ENCODE measurements at places on chromosomes 11 and 22.

GRCh38 chr11:133753150-133753549 lies 92.2 kb downstream of the SPATA19 start:
- no peak for DNase-seq

DNA sequence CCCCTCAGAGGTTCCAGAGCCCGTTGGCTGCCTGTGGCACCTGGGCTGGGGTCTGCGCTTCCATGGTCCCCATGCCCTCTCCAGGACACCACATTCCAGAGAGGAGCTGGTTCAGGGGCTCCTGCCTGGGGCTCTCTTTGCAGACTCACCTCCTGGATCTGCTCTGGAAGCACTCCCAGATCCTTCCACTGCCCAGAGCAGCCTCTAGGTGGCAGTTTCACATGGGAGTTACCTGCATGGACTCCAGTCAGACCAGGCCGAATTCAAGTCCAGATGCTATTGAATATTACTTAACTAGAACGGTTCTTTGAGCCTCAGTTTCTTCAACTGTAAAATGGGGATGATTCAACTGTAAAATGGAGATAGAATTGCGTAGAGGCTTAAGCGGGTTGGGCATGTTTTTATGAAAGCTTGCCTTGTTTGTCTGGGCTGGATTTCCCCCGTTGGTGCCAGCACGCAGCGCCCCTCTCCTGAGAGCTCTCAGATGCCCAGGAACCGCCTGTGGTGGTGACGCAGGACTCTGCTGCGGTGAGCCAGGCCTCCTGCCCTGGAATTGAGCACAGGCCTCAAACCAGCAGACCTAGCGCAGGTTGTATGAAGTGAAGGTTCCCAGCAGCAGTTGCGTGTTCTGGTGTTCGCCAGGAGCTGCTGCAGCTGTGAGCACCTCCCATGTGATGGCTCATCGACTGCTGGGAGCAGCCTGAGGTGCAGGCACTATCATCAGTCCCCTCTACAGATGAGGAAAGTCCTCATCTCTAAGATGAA lies 44.2 kb downstream of the LMO1 start:
- peak; percentile 66 for DNase-seq

- DNase-seq, result no peak
Measured at GRCh38 chr11:105790840-105791239, 181.0 kb downstream of the GRIA4 start.

GRCh38 chr11:85740481-85741400 lies 54.7 kb upstream of the CCDC89 start:
- no peak for DNase-seq

DNA sequence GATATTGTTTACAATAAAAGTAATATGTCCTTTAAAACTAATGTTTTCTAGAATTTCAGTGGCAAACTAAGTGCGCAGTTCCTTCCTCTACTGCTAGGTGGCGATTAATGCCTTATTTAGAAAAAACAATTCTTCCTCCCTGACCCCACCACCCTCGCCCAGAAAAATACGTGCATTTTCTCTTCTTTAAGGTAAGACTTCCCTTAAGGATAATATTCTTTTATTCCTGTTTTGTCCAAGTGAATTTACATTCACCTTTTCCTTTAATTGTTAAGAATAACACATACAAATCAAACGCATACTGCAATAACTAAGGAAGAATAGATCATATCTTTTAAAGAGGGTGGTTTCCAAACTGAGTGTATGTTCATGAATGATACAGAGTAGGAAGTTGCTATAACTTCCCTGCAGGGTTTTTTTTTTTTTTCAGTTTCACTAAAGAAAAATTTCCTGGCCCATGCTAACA lies 17.0 kb upstream of the PSMA1 start:
- peak; percentile 56 for DNase-seq

- peak; percentile 69 for DNase-seq
Measured at GRCh38 chr11:57476757-57477506, 16.6 kb downstream of the RTN4RL2 start.

DNA sequence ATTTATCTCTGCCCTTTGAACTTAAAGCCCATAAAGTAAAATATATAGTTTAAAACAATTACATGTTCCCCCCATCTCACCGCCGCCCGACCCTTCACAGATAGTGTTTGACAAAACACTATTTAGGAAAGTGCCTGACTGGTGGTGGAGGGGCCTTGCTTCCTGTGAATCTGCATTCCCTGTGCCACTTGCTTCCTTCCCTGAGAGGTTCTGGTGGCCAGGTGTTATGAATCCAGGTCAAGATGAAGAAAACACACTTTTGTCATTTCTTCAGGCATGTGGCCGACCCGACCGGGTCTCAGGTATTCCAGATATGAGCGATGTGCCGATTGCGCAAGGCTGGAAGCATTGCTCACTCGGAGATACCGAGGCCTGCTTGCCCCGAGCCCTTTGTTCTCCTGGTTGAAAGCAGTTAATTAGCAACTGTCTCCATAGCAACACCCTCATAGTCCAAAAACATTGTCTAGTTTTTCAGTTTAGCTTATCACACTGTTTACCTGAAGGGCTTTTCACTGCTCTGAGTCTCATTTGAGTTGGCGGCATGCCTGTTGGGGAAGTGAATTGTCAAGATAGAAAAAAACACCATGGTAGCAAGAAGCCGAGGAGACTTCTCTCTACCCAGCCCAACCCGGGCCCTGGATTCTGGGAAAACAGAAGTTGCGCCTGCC lies 128.3 kb downstream of the TEAD1 start:
- DNase-seq, result peak; percentile 89

GRCh38 chr22:46486996-46487717 lies 50.3 kb downstream of the CELSR1 start:
- no peak for DNase-seq

DNA sequence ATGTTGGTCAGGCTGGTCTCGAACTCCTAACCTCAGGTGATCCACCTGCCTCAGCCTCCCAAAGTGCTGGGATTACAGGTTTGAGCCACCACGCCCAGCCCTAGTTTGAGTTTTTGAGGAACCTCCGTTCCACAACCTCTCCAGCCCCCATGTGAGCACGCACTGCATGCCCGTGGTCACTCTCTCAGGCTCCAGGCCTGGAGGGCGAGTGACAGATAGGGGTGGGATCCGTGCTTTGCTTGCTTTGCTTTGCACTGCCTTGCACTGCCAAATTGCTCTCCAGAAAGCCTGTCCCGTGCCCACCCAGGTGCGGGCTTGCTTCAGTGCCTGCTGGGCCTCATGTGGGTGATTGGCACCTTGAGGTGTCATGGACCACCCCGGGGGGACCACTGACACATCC lies 29.9 kb downstream of the FGF4 start:
- peak; percentile 10 for DNase-seq

DNA sequence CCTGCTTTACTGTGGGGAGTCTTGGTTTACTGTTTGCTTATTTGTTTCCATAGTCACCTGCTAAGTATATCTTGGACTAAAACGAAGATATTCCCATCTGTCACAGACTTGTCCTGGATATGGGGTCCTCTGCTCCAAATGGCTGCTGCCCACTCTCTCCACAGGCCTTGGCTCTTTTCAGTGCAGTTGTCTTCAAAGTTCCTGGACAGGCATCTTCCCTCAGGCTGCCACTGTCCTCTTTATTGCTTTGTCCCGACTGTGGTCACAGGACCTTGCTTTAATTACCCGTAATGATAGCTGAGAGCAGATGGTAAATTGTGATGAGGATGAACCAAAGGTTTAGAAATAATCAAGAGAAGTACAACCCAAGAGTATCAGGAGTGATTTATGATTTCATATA lies 713.9 kb upstream of the CCDC179 start:
- no peak for DNase-seq

GRCh38 chr11:110409174-110409573 lies 20.6 kb upstream of the FDX1 start:
- peak; percentile 14 for DNase-seq

- no peak for DNase-seq
Measured at GRCh38 chr11:27250867-27251665, 111.9 kb downstream of the CCDC34 start.

- DNase-seq, result peak; percentile 25
Measured at GRCh38 chr11:9091044-9091922, at the start of gene SCUBE2. Gene SCUBE2, minus strand, starts transcription at chr11:9091599. Its CDS starts 71 bp downstream, at chr11:9091528.

All from ELR (cell line).